ENCODE measurements at places on chromosomes 13 and 19.

GRCh38 chr13:60162096-60162495, 1.6 kb downstream of the DIAPH3 start:
- DNase-seq, result no peak

DNA sequence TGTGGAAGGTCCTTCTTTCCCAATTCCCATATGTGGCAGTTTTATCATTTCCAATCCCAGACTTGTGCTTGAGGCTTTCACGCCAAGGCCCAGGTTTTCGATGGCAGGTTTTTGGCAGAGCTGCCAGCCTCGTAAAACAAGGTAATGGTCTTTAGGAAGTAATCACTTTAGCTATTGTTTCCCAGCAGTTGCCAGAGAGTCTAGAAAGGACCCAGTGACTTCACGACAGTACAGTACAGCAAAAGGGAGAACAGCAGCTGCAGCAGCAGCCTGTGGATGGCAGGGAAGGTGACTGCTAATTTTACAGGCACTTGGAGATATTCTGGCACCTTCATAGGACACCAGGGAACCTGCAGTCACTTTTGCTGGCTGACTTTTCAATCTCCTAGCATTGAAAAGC, 291.6 kb upstream of the MAB21L1 start:
- no peak for DNase-seq

GRCh38 chr19:40163541-40164129, 27.6 kb upstream of the MAP3K10 start:
- DNase-seq, result no peak

DNA sequence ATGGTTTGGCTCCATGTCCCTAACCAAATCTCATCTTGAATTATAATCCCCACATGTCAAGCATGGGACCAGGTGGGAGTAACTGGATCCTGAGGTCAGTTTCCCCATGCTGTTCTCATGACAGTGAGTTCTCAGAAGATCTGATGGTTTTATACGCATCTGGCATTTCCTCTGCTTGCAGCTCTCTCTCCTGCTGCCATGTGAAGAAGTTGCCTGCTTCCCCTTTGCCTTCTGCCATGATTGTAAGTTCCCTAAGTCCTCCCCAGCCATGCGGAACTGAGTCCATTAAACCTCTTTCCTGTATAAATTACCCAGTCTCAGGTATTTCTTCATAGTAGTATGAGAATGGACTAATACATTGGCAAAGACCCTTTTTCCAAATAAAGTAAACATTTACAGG, 96.8 kb downstream of the TSHZ3 start:
- DNase-seq, result no peak

- DNase-seq, result no peak
Measured at GRCh38 chr19:43681821-43682220, 11.9 kb upstream of the PLAUR start.

DNA sequence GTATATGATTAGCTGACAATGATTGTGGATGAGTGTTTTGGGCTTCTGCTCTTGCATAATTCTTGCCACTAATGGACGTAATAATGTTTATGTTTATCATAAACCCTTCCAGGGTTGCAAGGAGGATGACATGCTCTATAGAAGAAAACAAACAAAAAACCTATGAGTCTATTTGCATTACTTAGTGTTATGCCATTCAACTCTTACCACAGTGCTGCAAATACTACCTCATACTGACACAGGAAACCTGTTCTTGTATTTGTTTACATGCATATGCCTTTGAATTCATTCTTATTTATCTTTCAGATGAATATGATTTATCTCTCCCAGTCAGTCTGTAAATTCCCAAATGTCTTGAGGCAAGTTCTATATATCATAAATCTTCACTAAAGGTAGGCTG, 39.6 kb upstream of the FREM2 start:
- no peak for DNase-seq

DNA sequence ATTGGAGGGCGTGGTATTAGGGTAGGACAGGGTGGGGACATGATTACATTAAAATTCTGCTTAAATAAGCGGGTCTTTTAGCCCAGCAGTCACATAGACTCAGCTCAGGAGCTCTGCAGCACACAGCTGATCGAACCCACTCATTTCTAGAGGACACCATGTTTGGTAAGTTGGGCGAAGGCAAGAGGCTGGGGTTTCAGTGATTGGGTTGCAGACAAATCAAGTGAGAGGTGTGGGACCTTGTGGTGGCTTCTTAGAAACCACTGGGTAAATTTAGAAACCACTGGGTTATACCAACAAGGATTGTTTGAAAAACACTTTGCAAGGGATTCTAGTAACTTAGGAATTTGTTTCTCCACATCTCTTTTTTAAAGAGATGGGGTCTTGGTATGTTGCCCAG, at the start of gene LEUTX:
TSS of gene LEUTX (plus strand) at position 92 of the 400 bp plus-strand sequence. CDS start at position 159, 67 bp downstream.
- DNase-seq, result no peak

- no peak for DNase-seq
Measured at GRCh38 chr13:86135856-86136255, 336.6 kb upstream of the SLITRK6 start.

- peak; percentile 16 for DNase-seq
Measured at GRCh38 chr13:67120872-67121531, 109.1 kb downstream of the PCDH9 start.

DNA sequence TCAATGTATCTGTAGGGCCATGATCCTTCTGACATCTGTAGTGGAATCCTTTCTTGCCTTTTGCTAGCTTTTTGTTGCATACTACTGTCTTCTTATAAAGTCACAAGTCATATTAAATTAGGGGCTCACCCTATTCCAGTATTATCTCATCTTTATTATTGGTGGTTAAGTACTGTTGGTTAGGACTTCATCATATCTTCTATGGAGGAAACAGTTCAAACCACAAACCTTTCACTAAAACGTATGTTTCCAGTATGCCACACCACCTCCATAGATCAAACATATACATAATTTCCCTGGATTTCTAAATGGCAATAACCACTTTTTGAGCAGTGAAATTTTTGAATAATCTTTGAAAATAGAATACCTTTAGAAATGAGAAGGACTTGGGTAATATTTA, 62.8 kb upstream of the PCDH9 start:
- no peak for DNase-seq

GRCh38 chr13:20442375-20442774, 83.3 kb downstream of the CRYL1 start:
- DNase-seq, result no peak

GRCh38 chr13:70894258-70894657, 786.0 kb upstream of the KLHL1 start:
- DNase-seq, result no peak

DNA sequence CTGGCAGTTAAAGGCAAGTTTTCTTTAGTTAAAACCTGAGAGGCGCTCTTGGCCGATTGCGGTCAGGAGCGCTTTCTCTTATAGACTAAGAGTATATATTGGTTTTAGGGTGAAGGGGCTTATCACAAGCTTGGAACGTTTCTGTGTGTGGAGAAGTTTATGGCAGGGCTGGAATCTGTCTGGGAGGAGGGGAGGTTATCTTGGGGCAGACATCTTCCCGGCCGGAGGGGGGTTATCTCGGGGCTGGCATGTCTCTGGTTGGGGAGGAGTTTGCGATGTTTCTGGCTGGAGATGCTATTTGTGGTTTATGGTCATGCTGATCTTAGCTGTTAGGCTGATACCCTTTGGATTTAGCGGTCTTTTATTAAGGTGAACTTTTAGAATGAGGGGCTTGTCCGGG, 18.3 kb downstream of the KDM4B start:
- DNase-seq, result no peak

GRCh38 chr19:17504456-17504855, 7.0 kb upstream of the PGLS start:
- no peak for DNase-seq

- DNase-seq, result no peak
Measured at GRCh38 chr13:28001049-28001448, 12.6 kb upstream of the URAD start.

GRCh38 chr13:111663505-111663904, 343.1 kb downstream of the TEX29 start:
- DNase-seq, result no peak

GRCh38 chr13:55728247-55728646, 1412.5 kb upstream of the PRR20A start:
- DNase-seq, result no peak

- no peak for DNase-seq
Measured at GRCh38 chr13:112957295-112957677, 11.7 kb upstream of the MCF2L start.

DNA sequence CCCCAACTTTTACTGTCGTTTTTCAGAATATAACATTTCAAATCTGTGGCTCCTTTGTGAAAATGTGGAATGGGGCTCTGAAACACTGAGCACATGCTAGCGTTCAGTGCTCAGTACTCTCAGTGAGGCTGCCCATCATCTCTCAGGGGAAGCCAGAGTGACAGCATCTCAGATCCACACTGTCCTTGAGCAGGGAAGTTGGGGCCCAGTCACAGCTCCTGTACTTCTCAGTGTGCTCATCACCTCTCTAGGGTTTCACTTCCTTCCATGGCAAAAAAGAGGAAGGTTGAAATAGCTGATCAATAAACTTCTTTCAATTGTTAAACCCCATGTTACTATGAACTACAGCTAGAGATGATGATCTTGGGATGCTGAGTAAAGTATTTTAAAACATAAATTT, 565.9 kb upstream of the SPRY2 start:
- no peak for DNase-seq

- peak; percentile 27 for DNase-seq
Measured at GRCh38 chr13:108915095-108915633, 285.8 kb downstream of the MYO16 start.

GRCh38 chr13:73055813-73056564, 2.8 kb upstream of the KLF5 start:
- DNase-seq, result no peak

GRCh38 chr19:58372311-58373133, 8.3 kb downstream of the ZNF837 start:
- no peak for DNase-seq

DNA sequence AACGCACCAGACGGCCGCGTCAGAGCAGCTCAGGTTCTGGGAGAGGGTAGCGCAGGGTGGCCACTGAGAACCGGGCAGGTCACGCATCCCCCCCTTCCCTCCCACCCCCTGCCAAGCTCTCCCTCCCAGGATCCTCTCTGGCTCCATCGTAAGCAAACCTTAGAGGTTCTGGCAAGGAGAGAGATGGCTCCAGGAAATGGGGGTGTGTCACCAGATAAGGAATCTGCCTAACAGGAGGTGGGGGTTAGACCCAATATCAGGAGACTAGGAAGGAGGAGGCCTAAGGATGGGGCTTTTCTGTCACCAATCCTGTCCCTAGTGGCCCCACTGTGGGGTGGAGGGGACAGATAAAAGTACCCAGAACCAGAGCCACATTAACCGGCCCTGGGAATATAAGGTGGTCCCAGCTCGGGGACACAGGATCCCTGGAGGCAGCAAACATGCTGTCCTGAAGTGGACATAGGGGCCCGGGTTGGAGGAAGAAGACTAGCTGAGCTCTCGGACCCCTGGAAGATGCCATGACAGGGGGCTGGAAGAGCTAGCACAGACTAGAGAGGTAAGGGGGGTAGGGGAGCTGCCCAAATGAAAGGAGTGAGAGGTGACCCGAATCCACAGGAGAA, 1.9 kb downstream of the PPP1R12C start:
- DNase-seq, result no peak

DNA sequence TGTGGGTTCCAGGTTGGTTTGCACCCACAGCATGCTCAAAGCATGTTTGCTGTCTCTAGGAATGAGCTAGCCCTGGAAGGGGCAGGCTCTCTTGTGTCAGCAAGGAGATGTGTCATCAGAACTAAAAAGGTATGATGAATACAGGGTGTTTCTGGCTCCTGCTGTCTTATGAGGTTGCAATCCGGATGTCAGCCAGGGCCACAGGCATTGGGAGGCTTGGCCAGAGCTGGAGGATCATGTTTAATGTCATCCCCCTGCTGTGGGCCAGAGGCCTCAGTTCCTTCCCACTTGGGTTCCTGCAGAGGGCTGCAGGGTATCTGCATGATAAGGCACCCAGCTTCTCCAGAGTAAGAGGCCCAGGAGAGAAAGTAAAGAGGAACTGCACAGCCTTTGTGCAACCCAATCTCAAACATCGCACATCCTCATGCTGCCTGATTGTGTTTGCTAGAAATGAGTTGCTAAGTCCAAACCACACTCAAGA, 193.6 kb downstream of the COL4A1 start:
- no peak for DNase-seq

DNA sequence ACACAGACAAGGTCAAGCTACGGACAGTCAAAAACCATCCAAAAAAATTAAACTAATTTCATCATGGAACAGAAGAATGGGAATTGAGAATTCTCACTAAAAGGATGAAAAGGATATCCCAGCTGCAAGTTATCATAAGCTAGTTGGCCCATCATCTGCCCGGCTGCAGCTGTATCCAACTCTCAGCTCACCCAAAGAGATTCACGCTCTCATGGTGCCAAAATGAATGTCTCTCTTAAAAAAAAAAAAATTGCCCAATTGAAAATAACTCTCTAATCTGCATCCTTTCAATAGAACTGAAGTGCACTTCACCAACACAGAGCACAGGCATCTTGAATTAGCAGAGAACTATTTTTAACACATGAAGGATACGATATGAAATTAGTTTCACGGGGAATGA, 20.0 kb downstream of the ENOX1 start:
- no peak for DNase-seq

- no peak for DNase-seq
Measured at GRCh38 chr19:12465211-12465610, 19.4 kb downstream of the ZNF709 start.

- no peak for DNase-seq
Measured at GRCh38 chr19:33794683-33795369, 1.8 kb upstream of the KCTD15 start.

GRCh38 chr13:67146523-67147130, 83.5 kb downstream of the PCDH9 start:
- no peak for DNase-seq

DNA sequence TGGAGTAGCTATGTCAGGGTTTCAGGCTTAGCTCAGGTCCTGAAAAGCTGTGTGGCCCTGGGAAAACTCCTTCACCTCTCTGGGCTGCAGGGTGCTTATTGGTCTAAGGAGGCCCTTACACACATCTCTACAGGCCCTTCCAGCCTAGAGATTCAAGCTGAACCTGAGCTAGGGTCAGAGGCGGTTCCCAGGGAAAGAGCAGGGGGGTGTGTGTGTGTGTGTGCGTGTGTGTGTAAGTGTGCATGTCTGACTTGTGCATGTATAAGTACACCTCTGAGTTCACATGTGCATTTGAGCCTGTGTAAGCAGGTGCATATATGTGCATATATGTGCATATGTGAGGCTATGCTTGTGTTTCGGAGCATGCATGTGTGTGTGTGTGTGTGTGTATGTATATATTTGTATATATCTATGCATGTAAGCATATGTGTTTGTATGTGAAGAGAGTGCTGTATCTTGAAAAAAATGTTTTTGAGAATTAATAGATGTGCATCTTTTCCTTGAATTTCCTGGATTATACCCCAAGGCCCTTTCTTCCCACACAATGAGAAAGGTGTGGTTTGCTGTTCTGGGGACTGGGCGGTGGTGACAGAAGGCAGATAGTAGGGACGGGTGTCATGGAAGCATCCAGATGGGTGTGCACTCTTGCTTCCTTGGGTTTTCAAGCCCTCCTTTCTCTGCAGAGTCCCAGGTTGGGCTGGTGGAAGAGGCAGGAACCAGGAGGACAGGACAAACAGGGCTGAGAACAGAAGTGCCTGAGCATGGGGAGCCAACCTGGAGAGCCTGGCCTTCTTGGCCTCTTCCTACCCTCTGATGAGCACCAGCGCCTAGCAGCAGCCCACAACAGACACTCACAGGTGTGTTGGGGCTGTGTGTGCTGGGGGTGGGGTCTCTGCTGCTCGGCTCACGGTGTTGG, 150.3 kb upstream of the TSHZ3 start:
- DNase-seq, result no peak

All from AG04450 (cell line).